ENCODE measurements at places on chromosomes 13 and 19.

GRCh38 chr19:21134934-21135366 is 6.9 kb upstream of the ZNF431 start:
- no peak for DNase-seq

- DNase-seq: peak; percentile 37
These were observed 20.9 kb downstream of the COG6 start for GRCh38 chr13:39676315-39676876.

DNA sequence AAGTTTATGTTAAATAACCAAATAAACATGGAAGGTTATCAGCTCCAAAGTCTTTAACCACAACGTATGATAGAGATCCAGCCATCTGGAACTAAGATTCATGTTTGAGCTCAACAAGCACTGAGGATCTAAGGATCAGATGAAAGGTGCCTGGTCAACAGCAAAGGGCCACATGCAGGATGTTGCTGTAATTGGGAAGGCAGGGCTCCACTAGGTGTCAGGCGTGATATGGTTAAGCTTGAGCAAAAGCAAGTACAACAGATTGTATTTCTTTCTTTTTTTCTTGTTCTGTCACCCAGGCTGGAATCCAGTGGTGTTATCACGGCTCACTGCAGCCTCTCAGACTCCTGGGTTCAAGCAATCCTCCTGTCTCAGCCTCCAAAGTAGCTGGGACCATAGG is 12.0 kb downstream of the EBPL start:
- no peak for DNase-seq

- no peak for DNase-seq
These were observed 147.5 kb downstream of the CYSLTR2 start for GRCh38 chr13:48801255-48801654.

GRCh38 chr13:106911627-106912026 is 343.7 kb upstream of the ARGLU1 start:
- no peak for DNase-seq

DNA sequence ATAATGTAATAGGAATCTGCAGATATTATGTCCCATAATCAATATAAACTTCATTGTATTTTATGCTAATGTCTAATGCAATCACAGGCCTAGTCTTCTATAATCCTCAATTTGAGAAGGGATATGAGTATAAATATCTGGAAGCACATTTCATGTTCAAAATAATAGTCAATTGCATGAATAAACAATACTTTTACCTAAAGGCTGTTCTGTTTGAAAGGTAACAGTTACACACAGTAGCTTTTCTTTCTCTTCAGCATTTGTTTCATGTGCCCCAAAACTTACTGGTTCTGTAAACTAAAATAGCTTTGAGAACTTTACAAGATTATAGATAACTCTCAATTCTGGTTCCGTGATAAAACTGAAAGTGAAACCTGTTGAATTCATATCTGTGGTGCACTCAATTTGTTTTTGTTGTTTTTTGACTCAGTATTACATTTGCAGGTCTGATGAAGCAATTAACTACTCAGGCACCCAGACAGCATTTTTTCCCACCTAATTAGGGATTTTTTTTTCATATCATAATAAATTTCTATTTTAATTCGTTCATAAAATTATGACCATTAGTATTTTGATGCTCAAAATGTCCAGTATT is 1193.8 kb downstream of the SLITRK1 start:
- DNase-seq: no peak

All from SK-N-DZ (cell line).